ENCODE measurements at places on chromosomes 4 and X.

- no peak for DNase-seq
These were observed 120.6 kb upstream of the TBC1D9 start for GRCh38 chr4:140876615-140877364.

GRCh38 chr4:173135241-173135847 is 33.3 kb upstream of the GALNT7 start:
- no peak for DNase-seq

GRCh38 chr4:11505221-11505971 is 76.7 kb upstream of the HS3ST1 start:
- no peak for DNase-seq

DNA sequence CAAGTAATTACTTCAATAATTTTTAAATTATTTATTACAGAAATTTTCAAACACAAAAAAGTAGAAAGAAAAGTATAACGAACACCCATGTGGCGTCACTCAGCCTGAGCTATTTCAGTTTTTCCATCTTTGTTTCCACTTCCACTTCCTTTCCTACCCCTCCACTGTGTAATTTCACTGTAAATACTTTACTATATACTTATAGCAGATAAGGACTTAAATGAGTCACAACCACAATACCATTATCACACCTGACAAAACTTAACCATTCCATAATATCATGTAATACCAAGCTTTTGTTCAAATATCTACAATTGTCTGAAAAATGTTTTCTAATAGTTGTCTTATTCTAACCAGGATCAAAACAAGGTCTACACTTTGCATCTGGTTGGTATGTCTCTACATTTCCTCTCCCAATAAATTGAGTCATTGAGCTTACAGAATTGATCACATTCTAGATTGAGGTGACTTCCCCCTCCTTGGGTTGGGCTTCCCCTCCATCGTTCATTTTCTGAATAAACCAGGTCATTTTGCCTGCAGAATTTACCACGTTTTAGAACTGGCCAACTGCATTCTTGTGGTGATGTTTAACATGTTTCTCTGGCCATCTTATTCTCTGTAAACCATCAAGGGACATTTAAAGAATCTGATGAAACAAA is 48.7 kb downstream of the ATP10D start:
- no peak for DNase-seq

- DNase-seq: no peak
These were observed 381.0 kb upstream of the DMD start for GRCh38 chrX:33592396-33592795.

- no peak for DNase-seq
These were observed 81.6 kb downstream of the ZFX start for GRCh38 chrX:24231131-24231540.

GRCh38 chr4:5851637-5852301 is 41.1 kb downstream of the CRMP1 start:
- DNase-seq: no peak

Data from GM12864 (cell line).